ENCODE measurements at places on chromosomes 7 and 10.

- no peak for DNase-seq
Measured at GRCh38 chr10:106573106-106573505, 591.4 kb downstream of the SORCS1 start.

DNA sequence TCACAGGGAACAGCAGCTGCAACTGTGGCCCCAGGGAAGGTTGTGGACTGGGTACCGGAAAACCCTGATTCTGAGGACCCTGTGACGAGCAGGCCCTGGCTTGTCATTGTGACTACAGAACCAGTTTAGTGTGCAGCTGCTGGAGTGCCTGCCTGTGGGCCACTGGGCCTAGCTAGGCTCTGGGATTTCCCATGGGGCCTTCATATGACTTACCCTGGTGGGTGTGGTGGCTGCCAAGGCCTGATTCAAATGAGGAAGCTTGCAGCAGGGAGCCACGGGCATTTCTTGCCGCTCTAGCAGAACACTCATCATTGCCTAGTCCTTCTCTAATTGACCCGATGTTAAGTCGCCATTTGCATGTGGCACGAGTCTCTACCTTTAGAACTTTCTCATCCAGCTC lies 14.7 kb upstream of the CAMK2G start:
- no peak for DNase-seq

GRCh38 chr10:14573666-14574261 lies 200.9 kb downstream of the FAM107B start:
- DNase-seq: no peak

GRCh38 chr10:3054851-3055199 lies 12.5 kb upstream of the PFKP start:
- no peak for DNase-seq

- DNase-seq: peak; percentile 8
Measured at GRCh38 chr10:79505829-79506228, 6.5 kb upstream of the EIF5AL1 start.

DNA sequence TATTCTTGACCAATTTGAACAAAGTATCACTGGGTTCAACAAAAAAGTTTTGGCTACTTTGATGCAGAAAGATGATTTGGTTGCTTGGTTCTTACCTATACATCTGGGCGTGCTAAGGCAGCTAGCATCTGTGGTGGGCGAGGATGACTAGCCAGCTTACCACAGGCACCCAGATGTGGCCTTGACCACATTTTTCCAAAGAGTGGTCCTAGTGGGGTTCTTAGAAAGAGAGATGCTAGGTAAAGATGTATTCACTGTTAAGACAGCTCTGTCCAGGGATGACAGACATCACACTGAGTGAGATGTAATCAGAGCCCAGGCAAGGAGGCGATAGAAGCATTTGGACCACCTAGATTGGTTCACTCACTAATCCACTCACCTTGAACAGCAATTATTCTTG lies 785 bp downstream of the DNTT start:
- DNase-seq: no peak

DNA sequence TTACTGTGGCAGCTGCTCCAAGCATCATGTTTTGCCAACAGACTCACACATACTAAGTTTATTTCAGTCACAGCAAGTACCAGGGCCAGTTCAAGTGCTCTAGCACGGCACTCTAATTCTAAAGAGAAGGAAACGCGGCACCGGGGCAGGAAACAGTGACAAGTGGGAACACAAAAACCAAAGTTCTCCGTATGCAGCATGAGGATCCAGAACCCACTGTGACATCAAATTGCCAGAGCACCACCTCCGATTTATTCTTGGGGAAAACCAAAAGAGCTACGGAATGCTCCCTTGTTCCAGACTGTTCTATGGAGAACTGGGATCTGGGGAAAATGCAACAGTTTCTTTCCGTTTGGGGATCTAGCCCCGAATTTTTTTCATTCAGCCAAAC lies 448 bp upstream of the PTER start:
- DNase-seq: no peak

GRCh38 chr10:29643771-29644501 lies 9.2 kb upstream of the SVIL start:
- no peak for DNase-seq

- no peak for DNase-seq
Measured at GRCh38 chr10:30422981-30423654, 10.9 kb upstream of the MAP3K8 start.

DNA sequence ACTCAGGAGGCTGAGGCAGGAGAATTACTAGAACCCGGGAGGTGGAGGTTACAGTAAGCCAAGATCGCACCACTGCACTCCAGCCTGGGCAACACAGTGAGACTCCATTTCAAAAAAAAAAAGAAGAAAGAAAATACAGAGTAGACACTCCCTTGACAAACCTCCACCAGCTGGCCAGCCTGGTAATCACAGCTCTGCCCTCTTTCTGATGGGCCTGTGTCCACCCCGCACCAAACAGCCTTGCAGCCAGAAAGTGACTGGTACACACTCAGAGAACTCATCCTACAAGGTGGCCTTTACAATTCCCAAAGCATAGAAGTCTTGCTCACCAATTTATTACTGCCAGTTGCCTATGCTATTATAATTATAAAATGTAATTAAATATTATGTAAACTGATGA lies 66.6 kb downstream of the COBL start:
- DNase-seq: no peak

DNA sequence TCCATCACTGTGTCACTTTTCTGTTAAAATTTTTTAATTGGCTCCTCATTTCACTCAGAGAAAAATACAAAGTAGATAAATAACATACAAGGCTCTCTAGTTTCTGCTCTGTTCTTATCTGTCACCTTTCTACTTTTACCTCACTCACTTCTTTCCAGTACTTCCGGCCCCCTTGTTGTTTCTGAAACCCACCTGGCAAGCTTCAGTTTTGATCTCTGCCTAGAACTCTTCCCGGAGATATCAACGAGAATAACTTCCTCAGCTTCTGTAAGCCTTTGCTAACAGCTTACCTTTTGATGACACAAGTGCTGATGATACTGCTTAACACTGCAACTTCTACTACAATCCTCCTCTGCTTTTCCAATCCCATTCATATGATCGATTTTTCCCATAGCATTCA lies 566.2 kb downstream of the PCDH15 start:
- no peak for DNase-seq

DNA sequence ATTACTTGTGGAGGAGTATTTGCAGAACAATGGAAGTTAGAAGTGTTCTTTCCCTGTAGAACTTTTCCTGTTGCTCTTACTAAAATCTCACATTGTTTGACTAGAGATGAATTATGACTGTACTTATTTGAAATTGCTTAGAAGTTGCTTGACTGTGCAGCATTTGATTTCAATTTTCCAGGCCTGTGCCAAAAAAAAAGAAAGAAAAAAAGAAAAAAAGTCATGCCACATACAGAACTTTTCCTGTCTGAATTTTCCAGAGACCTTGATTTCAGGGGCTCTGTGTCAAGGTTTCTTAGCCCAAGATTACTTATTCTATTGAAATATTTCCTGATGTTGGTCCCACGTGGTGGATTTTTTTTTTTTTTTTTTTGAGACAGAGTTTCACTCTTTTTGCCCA lies 3.5 kb upstream of the FAM171A1 start:
- DNase-seq: no peak

- DNase-seq: no peak
Measured at GRCh38 chr7:133650487-133651300, 397.8 kb downstream of the EXOC4 start.

DNA sequence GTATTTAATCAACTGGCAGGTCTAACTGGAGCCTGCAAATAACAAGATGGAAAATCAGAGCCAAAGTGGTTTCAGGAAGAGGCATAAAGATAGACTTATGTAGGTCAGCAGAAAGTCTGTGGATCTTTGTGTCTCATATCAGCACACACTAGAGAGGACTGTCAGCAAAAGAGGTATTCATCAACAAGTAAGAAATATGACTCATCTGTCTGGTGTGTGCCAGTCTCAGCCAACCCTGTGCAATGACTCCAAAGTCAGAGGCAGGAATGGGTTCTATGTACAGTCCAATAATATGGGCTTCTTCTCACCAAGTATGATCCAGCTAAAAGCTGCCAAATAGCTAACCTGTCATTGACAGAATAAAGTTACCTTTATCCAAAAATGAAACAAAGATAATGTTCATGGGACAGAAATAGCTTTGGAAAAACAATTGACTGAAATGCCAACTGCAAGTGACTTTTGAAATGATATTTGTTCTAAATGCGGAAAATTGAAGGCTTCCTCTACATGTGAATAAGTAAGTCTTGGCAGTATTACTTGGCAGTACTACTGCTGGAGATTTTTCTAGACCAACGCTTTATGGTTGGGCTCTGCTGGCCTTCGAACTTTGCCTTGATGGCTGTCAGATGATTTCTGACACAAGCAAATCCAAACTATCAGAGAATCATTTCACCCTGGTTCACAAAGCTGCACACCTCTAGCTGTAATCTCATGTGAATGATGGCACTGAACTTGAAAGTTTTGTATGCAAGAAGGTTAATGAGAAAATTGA lies 272.3 kb upstream of the SEMA3C start:
- DNase-seq: no peak

- DNase-seq: no peak
Measured at GRCh38 chr10:80201608-80202141, 3.7 kb downstream of the ANXA11 start.

GRCh38 chr7:69342154-69342884 lies 256.0 kb upstream of the AUTS2 start:
- DNase-seq: no peak

DNA sequence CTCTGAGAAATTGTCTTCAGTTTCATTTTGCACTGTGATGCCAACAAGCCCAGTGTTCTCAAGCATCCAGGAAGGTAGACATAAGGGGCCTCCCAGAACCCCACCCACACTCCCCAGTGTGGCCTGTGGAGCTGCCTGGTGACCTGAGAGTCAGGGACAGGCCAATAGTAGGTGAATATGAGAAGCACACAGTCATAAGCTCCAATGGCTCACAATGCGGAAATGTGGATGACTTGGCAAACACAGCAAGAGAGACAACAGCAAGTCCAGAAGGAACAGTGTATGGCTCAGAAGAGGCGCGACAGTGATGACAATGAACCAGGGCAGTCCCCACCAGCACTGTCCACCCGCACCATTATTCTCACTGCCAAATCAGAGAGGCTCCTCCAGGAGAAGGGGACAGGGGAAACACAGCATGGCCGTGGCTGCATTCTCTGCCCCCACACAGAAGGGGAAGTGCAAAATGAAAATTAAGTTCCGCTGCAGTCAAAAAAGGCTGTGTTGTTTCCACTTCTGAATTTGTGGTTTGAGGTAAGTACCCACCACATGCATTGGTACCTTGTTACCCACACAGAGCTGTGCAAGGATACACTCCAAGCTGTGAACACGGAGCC lies 419.8 kb downstream of the GRID1 start:
- no peak for DNase-seq

DNA sequence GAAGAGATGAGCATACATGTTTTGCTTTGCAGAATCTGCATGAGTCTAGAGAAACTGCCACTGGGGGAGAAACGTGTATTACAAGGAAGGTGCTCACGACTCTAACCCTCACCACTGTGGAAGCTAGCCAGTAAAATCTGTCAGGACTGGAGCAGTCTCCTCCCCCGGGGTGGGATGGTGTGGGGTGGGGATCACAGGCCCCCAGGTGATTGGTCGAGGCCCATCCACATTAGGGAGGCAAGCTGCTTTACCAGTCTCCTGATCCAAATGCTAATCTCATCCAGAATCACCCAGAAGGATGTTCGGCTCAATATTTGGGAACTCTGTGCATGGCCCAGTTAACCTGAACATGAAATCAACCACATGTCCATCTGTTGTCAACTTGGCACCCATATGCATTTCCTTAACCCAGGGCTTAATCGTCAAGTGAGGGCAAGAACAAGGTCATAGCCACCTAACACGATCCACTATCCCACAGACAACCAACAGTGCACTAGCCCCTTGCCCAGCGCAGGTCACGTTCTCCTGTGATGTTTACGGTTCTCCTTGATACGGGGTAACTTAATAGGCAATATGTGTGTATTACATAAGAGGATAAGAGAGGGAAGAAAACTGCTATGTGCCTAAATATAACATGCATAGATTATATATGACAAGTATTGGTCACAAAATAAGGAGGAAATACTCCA lies 40.8 kb downstream of the DNAJB6 start:
- no peak for DNase-seq

GRCh38 chr7:140079121-140079536 lies 16.4 kb upstream of the PARP12 start:
- DNase-seq: no peak

DNA sequence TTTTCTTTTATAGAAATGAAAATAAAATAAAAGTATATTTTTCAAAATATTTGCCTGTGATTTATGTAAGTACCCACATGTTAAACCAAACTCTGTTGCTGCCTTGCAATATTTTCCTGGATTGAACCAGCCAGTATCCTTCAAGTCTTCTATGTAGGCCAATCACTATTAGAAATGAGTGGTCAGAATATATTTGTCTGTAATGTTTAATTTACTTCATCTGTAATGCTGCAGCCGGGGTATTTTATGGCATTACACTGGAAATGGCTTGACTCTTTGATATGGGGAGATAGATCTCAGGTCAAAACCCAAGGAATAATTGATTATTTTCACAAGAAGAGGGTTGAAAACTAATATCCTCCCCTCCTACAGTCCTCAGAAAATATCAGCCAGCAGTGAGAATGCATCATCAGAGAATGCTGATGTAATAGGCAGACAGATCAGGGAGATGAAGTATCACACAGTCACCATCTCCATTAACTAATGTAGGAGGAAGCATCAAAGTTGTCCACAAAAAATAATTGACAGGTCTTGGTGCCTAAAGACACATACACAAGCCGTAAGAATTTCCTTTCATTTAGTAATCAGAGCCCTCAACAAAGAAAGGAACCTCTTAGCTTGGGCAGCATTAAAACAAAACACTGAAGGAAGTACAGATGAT lies 82.5 kb downstream of the VWDE start:
- no peak for DNase-seq

DNA sequence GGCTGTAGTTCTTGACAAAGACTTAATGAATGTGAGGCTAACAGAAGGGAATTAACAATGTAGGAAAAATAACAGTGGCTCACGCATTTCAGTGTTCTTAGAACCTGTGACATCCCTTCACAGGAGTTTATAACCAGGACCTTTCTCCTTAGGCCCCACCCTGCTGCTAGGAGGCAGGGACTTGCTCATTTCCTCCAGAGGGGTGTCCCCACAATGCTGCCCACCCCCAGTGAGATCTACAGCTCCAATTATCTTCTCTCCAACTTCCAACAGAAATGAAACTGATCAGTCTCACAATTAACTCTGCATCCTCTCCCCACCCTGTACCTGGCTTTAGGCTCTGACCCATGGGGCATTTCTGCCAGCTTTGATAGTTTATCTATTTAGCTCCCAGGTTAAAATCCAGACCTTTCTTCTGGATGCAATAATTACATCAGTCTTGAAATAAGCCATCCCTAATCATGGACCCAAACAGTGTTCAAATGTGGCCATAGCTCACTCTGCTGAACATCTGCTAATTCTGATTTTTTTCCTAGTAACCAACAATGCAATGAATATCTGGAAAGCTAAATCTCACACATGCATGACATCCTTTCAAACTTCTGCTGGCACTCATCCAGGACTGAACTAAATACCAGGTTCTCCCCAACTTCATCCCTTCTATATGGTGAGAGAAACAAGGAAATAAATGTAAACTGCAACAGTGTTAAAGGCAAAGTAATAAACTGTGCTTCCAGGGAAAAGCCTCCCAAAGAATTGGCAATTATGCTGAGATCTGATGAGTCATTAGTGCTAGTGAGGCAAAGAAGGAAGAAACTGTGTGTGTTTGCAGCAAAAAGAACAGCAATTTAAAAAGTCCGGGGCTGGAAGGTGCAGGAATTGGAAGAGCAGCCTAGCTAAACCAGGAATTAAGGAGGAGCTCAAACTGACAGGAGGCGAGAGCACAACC lies 64.6 kb downstream of the HERPUD2 start:
- DNase-seq: no peak

GRCh38 chr7:150848111-150848510 lies 4.2 kb upstream of the AOC1 start:
- DNase-seq: no peak

- no peak for DNase-seq
Measured at GRCh38 chr7:41130086-41130485, 572.8 kb downstream of the INHBA start.

All from NK-92 treated with Interleukin-12 subunit alpha and Interleukin-12 subunit beta, amount 100 ng/mL, for 24 hours (cell line).